BE2C (cell line): ENCODE measurements at places on chromosomes 16 and 17.
A peak's percentile ranks its signal among the peaks of the same experiment; 100 is the strongest.

GRCh38 chr17:37543637-37544052 is 54.0 kb downstream of the DUSP14 start:
- DNase-seq = no peak

DNA sequence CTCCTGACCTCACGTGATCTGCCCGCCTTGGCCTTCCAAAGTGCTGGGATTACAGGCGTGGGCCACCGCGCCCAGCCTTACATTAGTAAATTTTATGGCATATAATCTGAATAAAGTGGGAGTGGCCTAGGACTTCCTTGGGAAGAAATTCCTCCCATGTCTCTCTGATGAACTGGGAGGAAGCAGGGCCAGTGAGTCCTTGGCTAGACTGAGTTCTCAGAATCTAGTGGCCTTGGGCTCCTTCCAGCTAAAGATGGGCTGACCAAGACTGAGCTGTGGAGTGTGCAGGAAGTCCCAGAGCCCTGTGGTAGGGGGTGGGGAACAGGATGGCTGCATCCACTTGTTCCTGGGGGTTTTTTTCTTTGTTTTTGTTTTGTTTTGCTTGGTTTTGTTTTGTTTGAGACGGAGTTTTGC is 10.0 kb upstream of the NAGLU start:
- no peak for DNase-seq

DNA sequence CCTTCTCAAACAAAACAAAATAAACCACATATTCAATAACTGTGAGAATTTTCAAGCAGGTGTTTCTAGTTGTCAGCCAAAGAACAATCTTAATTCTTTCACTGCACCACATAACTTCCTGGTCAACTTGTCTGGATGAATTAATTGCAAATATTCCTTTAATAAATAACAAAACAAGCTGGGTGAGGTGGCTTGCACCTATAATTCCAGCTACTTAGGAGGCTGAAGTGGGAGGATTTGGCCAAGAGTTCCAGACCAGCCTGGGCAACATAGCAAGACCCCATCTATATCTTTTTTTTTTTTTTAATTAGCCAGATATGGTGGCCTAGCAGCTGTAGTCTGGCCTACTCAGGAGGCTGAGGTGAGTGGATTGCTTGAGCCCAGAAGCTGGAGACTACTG is 17.0 kb upstream of the PPM1D start:
- no peak for DNase-seq

GRCh38 chr17:40317880-40318829 is 9.2 kb downstream of the RARA start:
- DNase-seq = peak; percentile 96

GRCh38 chr16:28878083-28878926 is at the start of gene ATP2A1:
TSS of gene ATP2A1 (plus strand) at chr16:28878488. CDS start at chr16:28878672, 184 bp downstream.
- no peak for DNase-seq
